Stimulated activated naive CD8-positive, alpha-beta T cell treated with anti-CD3 and anti-CD28 coated beads, Interleukin-15, Interleukin-2, amounts not matched to agents 100 U/mL and 50 U/mL, for 24 hours (primary cell): ENCODE measurements at places on chromosomes 5 and 9.

- DNase-seq = no peak
These were observed 10.3 kb downstream of the IDNK start for GRCh38 chr9:83633255-83633654.

DNA sequence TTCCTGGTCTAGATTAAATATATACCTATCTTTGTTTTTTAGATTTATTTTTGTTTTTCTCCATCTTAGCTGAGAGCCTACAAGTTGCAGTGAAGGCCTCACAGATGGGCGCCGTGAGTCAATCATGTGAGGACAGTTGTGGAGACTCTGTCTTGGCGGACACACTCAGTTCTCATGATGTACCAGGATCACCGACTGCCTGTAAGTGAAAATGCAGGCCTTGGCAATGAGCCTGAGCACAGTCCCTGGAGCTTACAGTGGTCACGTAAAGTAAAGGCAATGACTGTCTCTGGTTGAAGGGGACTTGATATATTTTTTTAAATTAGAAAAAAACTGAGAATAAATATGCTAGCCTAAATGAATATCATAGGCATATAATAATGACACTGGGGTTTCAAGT lies 271.9 kb downstream of the ARHGEF28 start:
- no peak for DNase-seq

DNA sequence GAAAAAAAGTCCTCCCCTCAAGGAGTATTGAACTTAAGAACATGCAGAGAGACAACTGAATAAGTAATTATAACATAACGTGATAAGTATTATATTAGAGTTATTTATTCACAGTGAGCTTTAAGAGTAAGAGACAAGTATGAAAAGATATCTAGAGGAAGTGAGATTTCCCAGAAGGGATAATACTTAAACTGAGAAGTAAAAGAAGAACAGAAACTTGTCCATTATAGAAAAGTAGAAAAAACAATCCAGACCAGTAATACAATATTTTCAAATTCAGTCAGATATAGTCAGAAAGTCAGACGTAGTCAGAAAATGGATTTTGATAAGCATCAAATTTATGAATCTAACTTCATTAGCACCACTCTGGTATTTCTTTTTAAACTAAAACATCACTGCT lies 613.0 kb upstream of the CCNG1 start:
- DNase-seq = no peak

GRCh38 chr9:122370869-122371755 lies at the start of gene PTGS1:
PTGS1 (plus strand) TSS chr9:122371024; CDS start chr9:122371085, 61 bp downstream.
- peak; percentile 33 for DNase-seq

DNA sequence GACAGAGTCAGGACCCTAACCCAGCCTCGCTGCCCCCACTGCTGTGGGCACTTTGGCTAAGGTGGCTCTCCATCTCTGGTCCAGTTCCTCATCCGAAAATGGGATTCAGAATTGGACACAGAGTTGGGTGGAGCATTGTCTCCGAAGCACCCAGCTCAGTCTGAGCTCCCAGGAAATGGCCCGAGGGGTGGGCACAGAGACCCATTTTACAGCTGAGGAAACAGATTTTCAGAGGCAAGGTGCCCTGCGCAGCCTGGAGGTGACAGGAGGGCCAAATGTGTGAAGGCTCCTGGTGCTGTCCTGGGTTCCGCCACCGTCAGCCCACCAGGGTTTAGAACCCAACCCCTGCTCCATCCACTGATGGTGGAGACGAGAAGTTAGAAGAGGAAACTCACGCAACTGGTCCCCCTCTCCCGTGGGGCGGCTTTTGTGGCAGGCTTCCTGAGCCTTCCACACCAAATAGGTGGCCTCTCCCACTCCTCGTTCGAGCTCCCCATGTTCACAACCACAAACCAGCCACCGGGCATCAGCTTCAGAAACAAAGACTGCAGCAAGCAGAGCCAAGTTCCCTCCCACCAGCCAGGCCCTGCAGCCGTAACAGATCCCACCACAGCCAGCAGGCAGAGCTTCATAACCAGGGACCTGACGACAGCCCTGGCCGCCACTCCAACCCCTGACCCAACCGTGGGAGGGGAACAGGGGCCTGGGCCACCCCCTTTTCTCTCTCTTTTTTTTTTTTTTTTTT lies 90.9 kb upstream of the LMX1B start:
- no peak for DNase-seq

- DNase-seq = no peak
These were observed 29.0 kb upstream of the PAPPA start for GRCh38 chr9:116124472-116125040.

- peak; percentile 37 for DNase-seq
These were observed 55.7 kb upstream of the EQTN start for GRCh38 chr9:27352457-27353165.

DNA sequence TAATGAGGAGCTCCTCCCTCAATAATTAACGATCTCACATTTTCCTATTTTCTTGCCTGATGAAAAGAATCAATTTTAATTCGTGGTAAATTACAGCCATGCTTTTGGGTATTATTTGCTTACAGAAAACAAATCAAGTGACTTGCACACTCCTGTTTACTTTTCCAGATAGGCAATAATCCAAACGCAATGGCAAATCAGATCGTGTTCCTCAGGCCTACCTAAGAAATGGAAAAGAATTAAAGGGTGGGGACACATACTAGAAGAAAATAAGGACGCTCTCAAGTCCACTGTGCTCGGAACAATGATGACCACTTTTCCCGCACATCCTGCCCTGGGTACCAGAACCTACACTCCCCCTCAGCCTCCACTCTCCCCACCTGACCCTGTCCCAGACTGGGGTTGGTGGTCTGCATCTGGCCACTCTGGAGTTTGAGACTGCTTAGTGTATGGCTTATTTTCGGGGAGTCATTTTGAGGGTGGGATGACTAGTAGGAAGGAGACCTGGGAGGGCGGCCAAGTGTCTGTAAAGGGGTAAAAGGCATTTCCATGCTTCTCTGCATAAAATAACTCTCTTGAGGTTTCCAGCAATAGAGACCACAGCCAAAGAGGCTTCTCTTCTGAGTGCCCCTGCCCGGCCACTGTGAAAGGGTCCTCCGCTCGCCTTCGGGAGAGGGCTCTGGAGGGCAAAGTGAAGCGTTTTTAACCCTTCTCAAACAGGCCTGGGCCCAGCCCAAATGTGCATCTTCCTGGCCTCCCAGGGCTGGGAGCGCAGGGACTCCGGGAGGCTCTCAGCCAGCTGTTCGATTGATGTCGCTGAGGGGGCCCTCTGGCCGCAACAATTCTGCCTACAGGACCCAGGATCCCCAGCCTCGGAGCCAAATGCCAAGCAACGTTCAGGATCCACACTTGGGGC lies 4.5 kb upstream of the OTP start:
- peak; percentile 6 for DNase-seq

DNA sequence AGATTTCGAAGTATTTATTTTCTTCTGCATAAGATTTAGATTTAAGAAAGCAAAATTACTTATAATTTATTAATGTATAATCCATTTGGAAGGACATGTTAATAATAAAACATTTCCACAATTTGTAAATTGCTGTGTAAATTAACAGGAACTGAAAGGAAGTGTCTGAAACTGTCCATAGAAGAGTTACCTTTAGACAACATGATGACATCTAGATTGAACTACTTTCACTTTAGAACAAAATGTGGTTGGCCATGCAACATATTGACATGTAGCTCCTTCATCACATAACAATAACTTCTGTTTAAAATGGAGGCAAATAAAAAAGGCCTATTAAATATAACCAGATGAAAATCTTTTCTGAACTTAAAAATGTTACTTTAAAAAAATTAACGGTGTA lies 1849.5 kb upstream of the ACO1 start:
- no peak for DNase-seq

GRCh38 chr5:67520161-67520908 lies 323.7 kb upstream of the CD180 start:
- DNase-seq = no peak

GRCh38 chr5:176724472-176724871 lies 77.2 kb downstream of the TSPAN17 start:
- DNase-seq = no peak

DNA sequence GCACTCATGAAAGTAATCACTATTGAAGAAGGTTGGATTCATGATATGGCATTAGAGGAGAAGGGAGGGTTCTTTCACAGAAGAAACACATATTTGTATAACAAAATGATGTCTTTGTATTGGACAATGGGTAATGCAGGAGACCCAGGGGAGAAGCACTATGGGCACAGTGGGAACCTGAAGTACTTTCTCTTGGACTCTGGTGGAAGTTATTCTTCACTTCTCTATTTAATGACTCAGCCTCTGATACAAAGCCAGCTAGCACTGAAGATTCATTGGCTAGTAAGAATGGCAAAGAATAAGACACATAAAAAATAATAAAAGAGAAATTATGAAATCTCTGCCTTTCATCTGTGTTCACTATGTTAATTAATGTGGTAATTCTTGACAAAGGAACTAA lies 149.9 kb upstream of the PRR16 start:
- no peak for DNase-seq

- no peak for DNase-seq
These were observed 240.3 kb upstream of the TRPC7 start for GRCh38 chr5:136605638-136606037.

GRCh38 chr5:146185161-146185560 lies 2.7 kb upstream of the LARS1 start:
- no peak for DNase-seq

GRCh38 chr5:139156814-139157213 lies 41.4 kb downstream of the SIL1 start:
- DNase-seq = no peak

GRCh38 chr5:16922430-16922829 lies 13.7 kb downstream of the MYO10 start:
- DNase-seq = no peak

DNA sequence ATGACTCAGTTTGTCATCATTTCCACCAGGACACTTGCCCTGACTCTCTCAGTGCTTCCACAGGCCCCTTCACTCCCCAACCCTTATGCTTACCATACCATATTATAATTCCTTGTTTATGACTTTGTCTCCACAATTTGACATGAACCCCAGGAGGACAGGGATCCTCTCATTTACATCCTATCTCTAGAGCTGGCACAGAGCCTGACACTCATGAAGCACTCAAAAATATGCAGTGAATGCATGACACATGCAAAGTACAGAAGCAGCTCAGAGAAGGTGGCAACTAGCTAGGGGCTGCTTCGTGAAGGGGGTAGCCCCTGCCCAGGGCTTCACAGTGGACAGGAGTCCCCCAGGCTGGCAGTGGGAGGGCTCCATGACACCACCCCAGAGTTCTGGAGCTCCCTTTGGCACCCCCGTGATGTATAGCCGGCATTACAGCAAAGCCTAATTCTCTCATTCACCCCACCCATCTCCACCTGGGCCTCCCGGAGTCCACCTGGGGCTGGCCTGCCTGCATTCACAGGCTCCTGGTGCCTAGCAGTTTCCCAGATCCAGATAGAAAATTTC lies 112.0 kb upstream of the SPOCK1 start:
- DNase-seq = no peak
